ENCODE measurements at places on chromosomes 16 and 17.
A peak's percentile ranks its signal among the peaks of the same experiment; 100 is the strongest.

- no peak for DNase-seq
Measured at GRCh38 chr16:51243936-51244436, 92.9 kb upstream of the SALL1 start.

GRCh38 chr17:13631529-13631928, 29.8 kb upstream of the HS3ST3A1 start:
- no peak for DNase-seq

DNA sequence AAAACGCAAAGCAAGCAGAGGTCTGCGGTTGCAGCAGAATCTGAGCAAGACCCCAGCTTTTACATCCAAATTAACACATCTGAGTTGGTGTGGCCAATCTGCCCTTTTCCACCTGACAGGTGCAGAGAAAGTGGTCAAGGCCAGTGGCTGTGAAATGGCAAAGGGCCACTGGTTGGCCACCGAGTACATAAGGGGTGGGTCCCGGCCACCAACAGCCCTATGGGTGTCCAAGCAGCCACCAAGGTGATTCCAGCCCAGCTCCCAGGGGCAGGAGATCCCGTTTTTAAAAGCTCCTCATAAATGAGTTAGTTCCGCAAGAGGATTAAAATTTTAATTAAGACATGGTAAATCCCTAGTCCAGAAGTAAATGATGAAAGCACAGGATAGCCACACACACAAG, 29.1 kb downstream of the USP7 start:
- DNase-seq = no peak

DNA sequence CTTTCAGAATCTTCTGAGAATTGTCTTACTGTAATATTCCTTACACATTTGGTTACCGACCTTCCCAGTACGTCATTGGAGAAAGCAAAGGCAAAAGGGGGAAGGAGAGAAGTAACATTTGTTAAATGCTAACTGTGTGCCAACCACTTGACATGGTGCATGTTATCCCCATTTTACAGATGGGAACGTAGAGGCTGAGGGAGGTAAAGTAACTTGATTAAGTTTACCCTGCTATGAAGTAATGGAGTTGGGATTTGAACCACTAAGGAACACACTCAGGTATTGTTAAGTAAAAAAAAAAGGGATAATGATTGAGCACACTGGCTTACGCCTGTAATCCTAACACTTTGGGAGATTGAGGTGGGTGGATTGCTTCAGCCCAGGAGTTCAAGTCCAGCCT, 156.4 kb downstream of the PRKCA start:
- DNase-seq = no peak

DNA sequence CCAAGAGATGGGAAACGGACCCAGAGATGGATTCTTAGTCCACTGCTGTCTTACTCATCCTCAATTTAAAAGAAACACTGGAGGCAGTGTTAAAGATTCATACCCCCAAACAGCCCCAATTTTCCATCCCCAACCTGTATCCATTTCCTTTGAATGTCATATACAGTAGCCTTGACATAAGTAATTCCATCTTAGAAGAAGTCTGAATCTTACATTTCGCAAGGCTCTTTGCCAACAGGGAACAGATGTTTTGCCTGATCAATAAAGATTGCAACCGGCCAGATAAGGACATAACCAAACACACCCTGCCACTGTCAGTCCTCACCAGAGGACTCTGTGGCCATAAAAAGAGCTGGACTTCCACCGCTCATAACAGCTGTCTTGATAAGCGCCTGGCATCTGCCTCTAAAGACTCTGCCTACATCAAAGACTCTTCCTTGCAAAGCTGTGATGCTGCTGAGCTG, 59.0 kb upstream of the MED9 start:
- no peak for DNase-seq

DNA sequence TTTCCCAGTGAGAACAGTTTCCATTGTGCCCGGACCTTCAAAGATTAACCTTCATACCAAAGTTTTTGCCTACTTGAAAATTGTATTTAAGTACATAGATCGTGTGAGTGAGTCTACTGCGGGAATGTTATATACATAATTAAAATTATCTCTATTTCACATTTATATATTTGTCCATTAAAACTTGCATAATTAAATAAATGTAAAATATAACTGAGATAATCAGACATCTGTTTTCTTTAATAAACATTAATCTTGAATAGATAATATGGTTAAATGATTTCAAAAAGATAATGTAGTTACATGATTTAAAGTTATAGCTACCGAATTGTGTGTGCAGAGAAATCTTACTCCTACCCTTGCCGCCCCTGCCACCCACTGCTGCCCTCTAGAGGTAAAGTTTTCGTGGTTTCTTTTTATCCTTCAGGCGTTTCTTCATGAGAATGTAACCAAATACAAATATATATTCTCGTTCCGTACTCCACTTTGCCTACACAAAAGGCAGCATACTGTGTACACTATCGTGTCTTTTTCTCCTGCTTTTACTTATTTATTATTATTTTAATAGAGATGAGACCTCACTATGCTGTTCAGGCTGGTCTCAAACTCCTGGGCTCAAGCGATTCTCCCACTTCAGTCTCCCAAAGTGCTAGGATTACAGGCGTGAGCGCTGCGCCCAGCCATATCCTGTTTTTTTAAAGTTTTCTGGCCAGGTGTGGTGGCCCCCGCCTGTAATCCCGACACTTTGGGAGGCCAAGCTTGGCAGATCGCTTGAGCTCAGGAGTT, 35.6 kb downstream of the RPA1 start:
- peak; percentile 80 for DNase-seq

DNA sequence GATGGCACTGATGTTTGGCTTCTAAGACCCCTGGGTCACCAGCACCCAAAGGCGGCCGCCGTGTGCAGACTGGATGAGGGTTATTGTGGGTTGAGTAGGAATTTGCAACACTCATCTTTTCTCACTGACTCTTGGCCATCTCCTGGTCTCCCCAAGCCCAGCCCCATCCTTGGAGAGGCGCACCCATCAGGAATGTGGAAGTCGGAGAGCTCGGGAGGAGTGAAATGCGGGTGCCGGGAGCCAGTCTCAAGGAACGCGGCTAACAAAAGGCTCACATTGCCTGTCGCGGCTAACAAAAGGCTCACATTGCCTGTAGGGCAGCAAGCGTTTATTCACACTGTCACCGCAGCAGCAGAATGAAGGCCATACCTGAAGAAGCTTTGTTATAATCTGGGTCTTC, 248.6 kb downstream of the FOXL1 start:
- DNase-seq = no peak

GRCh38 chr17:46769531-46770438, 48.7 kb downstream of the WNT3 start:
- no peak for DNase-seq

DNA sequence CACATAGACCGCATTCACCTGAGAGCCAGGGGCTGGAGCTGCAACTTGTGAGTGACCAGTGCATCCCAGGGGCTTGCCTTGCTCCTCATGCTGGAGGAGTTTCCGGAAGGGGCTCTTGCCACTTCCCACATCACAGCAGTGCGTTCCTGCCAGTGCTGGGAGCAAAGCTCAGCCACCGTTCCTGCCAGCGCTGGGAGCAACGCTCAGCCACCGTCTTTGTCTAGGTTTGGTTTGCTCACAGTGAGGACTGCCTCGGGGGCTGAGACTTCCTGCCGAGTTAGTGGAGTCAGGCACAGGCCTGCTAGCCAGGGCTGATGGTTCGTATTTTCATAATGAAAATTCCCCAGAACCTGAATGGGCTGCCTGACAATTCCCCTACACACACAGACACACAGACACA, 5.4 kb upstream of the CHRNE start:
- DNase-seq = no peak

DNA sequence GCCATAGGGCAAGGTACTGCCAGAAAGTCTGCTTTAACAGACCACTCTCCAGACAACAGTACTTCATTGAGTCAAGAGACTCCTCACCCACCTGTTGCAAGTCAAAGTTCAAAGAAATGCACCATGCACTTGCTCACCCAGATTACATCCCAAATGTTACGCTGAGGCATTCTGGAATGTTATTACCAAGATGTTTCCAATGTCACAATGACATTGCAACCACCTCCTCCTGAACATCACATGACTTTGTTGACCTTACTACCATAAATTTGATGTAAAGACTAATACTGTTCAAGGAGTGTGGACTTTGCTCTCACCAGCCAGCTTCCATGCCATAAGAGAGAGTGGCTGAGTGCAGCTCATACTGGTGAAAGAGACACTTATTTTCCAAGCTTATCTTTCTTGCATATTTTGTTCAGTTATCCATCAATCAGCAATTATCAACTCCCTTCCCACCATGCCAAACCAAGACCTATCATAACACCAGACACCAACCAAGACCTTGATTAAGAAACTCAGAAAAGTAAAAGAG, 58.5 kb upstream of the BCAR1 start:
- DNase-seq = no peak

GRCh38 chr16:67194260-67194659, 2.3 kb downstream of the E2F4 start:
- DNase-seq = no peak

DNA sequence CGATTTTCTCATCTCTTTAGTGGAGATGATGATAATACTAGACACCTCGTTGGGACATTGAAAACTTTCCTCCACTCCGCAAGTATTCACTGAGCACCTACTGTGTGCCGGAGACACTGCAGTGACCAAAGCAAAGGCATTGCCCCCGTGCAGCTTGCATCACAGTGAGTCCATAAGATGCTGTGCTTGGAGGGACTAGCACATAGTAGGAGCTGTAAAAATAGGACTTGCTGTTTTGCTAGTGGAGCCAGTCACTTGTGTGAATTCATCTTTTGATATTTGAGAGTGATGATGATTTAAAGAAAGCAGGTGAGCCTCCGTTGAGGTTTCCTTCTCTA, 5.3 kb upstream of the MAP2K3 start:
- DNase-seq = no peak

DNA sequence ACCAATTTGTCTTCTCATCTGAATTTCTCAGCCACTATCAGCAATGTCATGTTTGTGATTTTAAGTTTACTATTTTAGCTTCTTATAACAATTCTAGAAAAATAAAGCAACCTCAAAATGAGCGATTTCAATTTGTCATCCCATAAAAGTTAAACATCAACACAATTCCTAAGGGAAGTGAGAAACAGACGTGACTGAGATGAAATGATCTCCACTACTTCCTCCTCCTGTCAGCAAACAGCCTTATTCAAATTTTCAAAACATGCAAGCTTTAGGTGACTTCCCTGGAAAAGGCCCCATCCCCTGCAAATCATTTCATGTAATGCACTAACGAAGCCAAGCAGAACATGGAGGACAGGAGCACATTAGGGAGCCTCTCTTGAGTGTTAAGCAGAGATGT, 64.9 kb downstream of the ZNF652 start:
- no peak for DNase-seq

DNA sequence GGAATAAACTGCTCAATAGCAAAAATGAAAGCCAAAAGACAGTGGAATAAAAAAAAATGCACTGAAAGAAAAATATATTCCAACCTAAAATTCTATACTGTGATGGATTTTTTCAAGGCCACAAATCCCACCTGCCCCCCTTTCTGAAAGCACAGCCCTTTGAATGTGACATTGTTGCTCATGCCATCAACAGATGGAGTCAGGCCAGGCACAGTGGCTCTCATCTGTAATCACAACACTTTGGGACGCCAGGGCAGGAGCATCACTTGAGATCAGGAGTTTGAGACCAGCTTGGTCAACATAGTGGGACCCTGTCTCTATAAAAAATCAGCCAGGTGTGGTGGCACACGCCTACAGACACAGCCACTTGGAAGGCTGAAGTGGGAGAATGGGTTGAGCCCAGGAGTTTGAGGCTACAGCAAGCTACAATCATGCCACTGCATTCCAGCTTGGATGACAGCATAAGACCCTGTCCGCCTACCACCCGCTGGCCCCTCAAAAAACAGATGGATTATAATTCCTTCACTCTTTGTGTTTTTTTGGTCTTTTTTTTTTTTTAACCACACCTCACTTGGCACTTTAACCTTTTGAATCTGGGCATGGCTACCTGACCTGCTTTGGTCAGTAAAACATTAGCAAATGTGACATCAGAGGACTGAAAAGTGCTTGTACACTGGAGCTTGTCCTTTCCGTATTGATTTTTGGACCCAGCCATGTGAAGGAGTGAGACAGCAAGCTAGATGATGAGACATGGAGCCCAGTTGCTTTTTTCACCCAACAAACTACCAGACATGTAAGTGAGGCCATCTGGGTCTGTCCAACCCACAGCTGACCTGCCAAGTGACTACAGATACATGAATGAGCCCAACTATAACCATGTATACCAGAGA, 36.3 kb downstream of the GLG1 start:
- no peak for DNase-seq

GRCh38 chr16:4683255-4684057, 9.9 kb upstream of the NUDT16L1 start:
- no peak for DNase-seq

GRCh38 chr17:82931699-82932517, 92.1 kb upstream of the ZNF750 start:
- DNase-seq = no peak

- DNase-seq = no peak
Measured at GRCh38 chr16:31085411-31085810, 3.3 kb downstream of the PRSS53 start.

- DNase-seq = no peak
Measured at GRCh38 chr16:66585481-66586239, 6.4 kb downstream of the CMTM2 start.

- DNase-seq = no peak
Measured at GRCh38 chr16:11306381-11306780, 25.3 kb upstream of the PRM1 start.

- no peak for DNase-seq
Measured at GRCh38 chr17:64439956-64440355, 9.0 kb upstream of the MILR1 start.

DNA sequence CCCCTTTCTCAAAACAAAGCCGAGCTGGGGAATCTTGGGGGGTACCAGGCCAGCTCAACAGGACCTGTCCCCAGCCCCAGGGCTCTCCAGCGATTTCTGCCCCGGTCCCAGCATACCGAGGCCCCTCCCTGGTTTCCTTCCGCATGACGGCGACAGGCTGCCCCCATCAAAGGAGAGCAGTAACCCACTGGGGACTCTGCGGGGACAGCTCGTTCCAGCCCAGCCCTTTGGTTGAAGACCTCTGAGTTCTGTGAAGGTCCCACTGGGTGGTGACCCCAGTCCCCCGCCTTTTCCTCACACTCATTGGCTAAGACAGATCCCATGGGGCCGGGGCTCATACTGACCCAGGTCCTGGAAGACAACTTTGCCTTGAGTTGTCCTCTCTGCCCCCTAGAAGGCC, 4.1 kb downstream of the SMTNL2 start:
- DNase-seq = no peak

DNA sequence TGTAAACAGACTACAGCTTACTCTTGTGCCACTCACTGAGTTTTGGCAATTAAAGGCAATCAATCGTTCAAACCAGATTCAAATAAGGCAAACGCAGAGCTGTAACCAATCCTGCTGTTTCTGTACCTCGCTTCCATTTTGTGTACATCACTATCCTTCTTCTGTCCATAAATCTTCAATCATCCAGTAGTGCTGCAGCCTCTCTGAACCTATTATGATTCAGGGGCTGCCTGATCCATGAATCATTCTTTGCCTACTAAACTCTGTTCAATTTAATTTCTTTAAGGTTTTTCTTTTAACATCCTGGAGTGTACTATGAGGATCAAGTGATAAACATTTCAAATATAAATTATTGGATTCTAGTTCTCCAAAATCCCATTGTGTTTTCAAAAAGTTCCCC, 93.9 kb downstream of the CEP112 start:
- no peak for DNase-seq

All from CD4-positive, alpha-beta T cell treated with Interleukin-17A for 1 hour (primary cell).